ENCODE measurements at places on chromosomes 3 and 15.

DNA sequence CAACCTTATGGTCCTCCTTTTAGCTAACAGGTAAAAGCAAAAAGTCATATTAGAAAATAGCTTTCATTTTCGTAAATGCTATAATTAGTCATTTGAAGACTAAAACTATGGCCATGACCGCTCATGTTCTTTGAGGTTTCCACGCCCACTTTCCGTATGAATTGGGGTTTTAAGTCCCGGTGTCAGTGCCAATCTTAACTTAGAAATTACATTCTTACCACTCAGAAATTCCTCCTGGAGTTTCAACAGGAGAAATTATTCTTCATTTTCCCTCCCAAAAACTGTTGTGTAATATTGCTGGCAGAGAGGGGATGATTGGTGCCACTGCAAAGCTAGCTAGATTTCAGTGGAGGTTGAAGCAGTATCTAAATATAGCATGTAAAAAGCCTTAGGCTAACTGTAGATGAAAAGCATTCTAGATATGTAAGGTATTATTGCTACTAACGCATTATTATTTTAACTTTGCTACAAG lies 71.0 kb upstream of the MDFIC2 start:
- DNase-seq, result peak; percentile 18

GRCh38 chr15:70101459-70102113 lies 3.9 kb upstream of the TLE3 start:
- no peak for DNase-seq

DNA sequence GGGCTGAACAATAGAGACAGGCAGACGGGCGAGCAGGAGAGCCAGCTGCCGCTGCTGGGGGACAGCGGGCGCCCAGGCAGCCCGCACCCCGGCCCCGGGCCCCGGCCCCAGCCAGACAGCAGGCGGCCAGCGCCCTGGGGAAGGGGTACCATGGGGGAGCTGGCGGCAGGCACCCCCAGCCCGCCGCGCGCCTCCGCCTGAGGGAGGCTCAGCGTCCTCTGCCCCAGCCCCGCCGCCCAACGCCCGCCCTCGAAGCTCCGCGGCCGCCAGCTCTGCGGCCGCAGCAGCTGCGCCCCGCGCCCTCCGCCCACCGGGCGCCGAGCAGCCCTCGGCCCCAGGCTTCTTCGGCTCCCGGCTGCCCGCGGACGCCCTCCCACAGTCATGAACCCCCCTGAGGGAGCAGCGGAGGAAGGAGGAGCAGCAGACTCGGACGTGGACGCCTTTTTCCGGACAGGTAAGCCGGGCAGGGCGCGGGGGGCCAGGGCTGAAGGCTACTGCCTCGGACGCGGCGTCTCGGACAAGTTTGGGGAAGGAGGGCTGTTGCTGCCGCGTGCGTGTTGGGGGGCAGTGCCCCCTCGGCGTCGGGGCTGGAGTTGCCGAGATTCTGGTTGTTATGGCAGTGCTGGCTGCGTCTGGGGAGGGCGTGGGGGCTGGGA lies 41.6 kb upstream of the ROPN1 start:
- no peak for DNase-seq

GRCh38 chr3:66709532-66709931 lies 208.7 kb upstream of the LRIG1 start:
- no peak for DNase-seq

- no peak for DNase-seq
Measured at GRCh38 chr15:57320631-57321220, 55.6 kb upstream of the CGNL1 start.
